ENCODE measurements at places on chromosomes 2 and 18. TPM values are rescaled to one million over a fixed set of nuclear protein-coding genes. Genes with fewer than 3 reads are reported as not detected.

CYBRD1 gene
- total RNA-seq: 248 TPM

STPG4 gene
- total RNA-seq: not detected

CCDC93 gene
- total RNA-seq: 23.8 TPM

TAF4B gene
- 1.9 TPM for total RNA-seq

ASTL gene
- total RNA-seq: not detected

MIB1 gene
- 39.0 TPM for total RNA-seq

IL1F10 gene
- not detected for total RNA-seq

PROKR1 gene
- 0.11 TPM for total RNA-seq

CNGA3 gene
- 0.51 TPM for total RNA-seq

FAM124B gene
- not detected for total RNA-seq

DNA sequence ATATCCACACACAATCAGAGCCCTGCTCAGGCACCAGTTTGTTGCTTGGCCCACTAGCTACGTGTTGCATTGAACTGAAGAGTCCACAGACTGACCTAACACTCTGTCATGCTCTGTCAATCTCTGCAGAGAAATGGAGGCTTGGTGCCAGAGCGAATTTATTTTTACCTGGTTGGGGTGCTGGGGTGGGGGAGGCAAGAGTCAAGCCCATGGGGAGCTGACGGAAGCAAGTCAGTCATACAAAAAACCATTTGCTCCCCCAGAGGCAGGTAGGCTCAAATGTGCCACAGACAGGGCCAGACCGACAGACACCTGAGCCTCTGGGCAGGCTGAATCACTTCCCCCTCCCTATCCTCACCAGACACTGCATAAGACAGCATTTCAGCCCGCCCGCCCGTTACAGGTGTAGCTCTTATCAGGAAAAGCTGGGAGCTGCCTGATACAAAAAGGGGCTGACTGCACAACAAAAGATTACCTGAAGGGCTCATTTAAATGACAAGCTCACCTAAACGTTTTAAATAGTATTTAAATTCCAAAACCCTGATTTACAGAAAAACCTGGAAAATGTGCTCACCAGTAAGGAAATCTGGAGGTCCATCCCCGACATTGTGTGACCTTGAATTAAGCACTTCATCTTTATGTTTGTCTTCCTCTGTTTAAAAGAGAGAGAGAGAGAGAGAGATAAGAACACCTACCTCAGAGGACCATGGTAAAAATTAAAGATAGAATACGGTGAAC lies 2.1 kb upstream of the PCBP1 start:
- DNase-seq: no peak

DNA sequence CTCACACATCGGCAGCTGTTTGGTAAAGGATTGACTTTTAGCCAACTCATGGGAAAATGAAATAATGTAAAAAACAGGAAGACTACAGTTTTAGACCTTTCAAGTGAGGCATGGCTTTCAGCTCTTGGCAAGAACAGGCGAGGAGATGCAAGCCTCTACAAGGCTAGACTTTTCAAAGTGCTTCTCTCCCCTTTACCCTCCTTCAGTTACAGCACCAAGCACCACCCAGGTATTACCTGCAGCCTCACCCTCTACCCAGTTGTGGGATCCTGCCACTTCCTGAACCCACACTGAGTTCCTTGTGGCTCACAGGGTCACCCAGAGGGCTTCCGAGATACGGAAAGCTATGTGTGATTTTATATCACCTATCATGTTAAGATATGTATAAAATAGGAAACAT lies 14.7 kb downstream of the UGT1A10 start:
- no peak for DNase-seq

GRCh38 chr2:204946892-204947291 lies 401.6 kb downstream of the PARD3B start:
- DNase-seq: no peak

DNA sequence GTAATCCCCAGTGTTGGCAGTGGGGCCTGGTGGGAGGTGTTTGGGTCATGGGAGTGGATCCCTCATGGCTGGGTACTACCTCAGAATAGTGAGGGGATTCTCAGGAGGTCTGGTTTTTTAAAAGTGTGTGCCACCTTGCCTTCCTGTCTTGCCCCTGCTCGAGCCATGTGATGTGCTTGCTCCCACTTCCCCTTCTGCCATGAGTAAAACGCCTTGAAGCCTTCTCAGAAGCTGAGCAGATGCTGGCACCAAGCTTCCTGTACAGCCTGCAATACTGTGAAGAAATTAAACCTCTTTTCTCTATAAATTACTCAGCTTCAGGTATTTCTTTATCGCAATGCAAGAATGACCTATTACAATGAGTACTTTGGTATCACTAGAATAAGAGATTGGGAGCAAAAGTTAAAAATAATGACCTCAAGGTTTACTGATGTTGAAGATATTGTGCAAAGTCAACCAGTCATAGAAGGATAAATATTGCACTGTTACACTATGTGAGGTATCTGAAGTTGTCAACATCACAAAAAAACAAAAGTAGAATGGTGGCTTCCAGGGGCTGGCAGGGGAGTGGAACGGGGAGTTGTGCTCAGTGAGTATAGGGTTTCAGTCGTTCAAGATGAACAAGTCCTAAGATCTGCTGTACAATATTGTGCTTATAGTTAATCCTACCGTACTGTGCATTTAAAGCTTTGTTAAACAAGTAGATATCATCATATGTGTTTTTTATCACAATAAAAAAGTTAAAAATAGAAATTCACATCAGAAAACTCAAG lies 938.3 kb upstream of the CNTNAP5 start:
- DNase-seq: no peak

- no peak for DNase-seq
Measured at GRCh38 chr2:20168048-20168726, 56.7 kb downstream of the SDC1 start.

GRCh38 chr2:189175869-189176433 lies 3.6 kb downstream of the COL5A2 start:
- DNase-seq: peak; percentile 44

- DNase-seq: no peak
Measured at GRCh38 chr18:26711756-26712155, 153.8 kb downstream of the AQP4 start.

GRCh38 chr2:46365913-46366667 lies 68.9 kb downstream of the EPAS1 start:
- DNase-seq: peak; percentile 57

- no peak for DNase-seq
Measured at GRCh38 chr2:241948901-241949735, 79.6 kb downstream of the RTP5 start.

- DNase-seq: no peak
Measured at GRCh38 chr2:197191940-197192322, 118.6 kb downstream of the ANKRD44 start.

GRCh38 chr18:8707556-8708300 lies 2.4 kb downstream of the MTCL1 start:
- peak; percentile 76 for DNase-seq

DNA sequence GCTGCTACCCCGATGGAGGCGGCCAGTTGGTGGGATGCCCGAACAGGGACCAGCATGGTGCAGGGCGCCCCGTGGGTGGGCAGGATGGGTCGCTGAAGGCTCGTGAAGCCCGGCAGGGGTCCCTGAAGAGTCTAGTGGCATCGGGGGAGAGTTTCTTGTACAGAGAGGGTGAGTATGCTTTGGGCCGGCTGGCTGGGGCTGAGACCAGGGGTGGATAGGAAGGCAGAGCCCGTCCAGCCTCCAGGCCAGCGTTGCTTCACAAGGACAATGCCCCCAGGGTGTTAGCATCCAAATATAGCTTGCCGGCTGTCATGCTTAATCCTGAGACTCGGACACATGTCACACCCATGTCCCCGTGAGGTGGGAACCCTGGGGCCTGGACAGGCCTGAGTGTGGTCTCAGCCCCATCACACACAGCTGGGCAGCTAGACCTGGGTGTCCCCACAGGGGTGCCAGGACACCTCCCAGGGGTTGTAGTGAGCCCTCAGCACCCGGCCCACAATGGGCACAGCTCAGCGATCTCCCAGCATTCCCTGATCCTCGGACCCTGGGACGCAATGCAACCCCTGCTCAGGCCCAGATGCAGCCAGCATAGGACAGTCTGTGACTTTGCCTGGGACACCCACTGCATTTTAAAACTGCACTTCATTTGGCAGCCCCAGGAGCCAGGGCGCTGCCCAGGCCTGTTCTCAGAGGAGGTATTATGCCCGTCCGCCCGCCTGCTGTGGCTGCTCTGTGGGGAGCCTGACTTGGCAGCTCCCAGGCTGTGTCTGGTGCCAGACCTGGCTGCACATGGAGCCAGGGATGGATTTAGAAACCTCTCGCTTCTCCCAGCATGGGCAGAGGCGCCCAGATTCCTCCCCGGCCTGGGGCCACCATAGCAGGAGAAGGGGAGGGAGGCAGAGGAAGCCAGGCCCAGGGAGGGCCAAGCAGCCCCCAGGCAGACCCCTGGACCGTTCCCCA lies 36.4 kb downstream of the RAMP1 start:
- no peak for DNase-seq

DNA sequence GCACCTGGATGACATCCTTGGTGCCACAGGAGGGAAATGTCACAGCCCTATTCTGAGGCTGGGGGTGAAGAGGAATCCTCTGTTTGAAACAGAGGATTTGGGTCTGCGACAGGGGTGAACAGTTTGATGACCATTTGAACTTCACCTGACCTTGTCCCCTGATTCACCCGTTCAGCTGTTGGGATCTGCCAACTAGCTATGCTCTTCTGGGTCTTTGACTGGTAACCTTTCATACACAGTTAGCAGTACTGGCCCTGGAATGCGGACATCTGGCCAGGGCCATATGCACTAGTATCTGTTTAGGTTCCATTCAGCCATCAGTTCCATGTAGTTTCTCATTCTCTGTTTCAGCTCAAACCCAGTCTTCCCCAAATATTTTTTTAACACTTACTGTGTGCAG lies 72.6 kb upstream of the MCFD2 start:
- no peak for DNase-seq

DNA sequence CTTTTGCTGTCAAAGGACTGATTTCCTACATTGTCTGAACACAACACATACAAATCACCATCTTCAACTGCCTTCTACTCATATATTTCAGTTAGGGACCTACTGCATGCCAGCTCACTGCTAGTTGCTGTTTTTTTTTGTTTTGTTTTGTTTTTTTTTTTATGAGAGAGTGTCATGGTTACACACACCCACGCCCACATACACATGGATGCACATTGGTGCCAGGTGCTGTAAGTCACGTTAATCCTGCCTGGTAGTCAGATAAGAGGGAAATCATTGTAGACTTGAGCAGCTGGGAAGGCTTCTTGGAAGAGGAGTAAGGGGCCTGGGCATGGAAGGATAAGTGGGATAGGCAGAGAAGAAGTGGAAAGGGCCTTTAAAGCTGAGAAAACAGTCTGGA lies 209.9 kb downstream of the TDRD15 start:
- no peak for DNase-seq

DNA sequence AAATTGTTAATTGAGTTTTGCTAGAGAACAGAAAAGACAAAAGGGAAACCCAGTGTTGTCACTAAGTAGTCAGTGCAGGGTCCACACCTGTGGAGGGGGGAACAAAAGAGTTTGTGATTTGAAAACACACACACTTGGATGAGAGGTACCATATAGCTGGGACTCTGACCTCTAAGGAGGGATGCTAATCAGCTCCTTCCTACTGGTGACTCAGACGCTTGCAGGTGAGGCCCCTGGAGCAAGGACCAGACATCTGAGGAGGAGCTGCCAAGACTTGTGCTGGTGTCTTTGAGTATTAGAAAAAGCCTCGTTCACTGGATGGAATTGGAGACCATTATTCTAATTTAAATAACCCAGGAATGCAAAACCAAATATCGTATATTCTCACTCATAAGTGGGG lies 146.4 kb upstream of the MAP2 start:
- DNase-seq: no peak

- no peak for DNase-seq
Measured at GRCh38 chr2:120393456-120393855, 47.5 kb downstream of the INHBB start.

GRCh38 chr2:73131807-73132206 lies 19.1 kb upstream of the RAB11FIP5 start:
- DNase-seq: peak; percentile 66

DNA sequence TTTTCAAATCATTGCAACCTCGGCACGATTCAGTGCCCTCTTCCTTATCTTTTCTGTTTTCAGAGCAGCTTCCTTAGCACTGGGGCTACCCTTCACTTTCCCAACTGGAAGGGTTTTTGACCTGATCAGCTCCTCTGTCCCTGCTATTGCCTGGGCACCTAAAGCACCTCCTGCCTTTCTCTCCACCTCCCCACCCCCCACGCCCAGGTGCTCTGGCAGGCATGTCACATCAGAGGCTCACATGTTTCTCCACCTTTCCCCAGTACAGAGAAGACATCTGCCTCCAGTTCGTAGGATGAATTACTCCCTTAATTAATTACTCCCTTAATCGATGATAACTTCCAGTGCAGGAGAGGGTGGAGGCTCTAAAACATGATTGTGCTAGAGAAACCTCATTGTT lies 88.7 kb upstream of the LCLAT1 start:
- no peak for DNase-seq

GRCh38 chr2:126863336-126864015 lies 35.2 kb upstream of the TEX51 start:
- no peak for DNase-seq

DNA sequence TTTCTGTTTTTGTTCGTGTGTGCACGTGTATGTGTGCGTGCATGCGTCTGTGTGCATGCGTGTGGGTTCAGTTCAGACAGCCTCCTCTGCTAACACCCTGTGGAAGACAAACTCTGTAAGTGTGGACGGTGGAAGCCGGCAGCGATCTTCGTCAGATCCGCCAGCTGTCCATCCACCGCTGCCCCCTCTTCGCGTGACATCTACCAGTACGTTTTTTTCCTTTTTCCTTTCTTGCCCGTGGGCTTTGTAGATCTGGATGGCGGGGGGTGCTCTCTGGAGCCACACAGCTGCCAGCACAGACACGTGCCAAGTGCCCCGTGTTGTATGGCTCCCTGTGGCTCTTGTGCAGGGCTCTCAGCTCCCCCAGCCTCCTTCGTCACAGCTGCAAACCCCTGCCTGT lies 32.3 kb downstream of the ITGB1BP1 start:
- no peak for DNase-seq

DNA sequence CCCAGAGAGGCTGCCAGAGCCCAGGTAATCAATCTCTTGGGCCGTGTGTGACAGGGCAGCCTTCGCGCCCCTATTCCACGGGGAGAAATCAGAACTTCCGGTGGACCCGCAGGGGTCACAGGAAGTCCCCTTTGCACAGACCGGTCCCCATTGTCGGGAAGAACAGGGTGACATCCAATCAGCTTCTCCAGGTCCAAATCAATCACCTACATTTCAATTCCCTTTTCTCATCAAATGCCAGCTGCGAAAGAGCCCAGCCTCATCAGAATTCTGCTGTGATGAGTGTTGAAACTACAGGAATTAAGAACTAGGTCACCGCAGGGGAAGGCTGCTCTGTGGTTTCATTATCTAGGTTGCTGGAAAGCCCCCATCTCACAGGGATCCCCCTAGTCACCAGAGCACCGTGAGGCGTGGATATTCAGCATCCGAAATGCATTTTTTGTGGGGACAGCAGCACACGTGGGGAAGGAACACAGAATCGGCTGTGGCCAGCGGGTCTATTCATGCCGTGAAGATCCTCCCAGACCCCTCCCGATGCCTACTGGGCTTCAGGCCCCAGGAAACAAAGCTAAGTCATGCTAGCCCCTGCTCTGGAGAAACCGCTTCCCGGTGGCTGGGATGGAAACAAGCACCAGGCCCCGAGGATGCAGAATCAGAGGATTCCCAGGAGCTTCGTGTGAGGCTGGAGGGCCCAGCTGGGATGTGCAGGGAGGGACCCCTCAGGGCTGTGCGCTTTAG lies 193.7 kb upstream of the ID2 start:
- no peak for DNase-seq

All from GM23248 (cell line).